ENCODE measurements at places on chromosomes 2 and 18. TPM values are rescaled to one million over a fixed set of nuclear protein-coding genes. Genes with fewer than 3 reads are reported as not detected.

DNA sequence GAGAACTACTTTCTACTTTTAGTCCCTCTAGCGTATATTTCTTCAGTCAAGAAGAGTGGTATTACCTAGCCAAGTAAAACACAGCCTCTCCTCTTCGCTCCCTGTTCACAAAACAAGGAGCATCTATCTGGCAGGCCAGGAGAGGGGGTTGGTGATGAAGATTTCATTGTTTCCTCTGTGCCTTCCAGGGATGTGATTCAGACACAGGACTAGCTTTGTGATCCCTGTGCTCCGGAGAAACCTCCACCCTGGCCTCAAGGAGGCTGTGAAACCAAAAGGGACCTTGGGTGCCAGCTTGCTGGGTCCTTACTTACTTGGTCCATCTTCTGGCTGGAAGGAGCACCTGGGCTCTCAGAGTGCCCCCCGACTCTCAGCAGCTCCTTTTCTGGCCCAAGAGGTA, 5.7 kb downstream of the RHOB start:
- H3K27me3 ChIP-seq = peaks cover 24% of the 10 kb centered on the region
- H3K36me3 ChIP-seq = peaks cover 2% of the 10 kb centered on the region
- DNase-seq = no peak
- H3K27ac ChIP-seq = no peak overlapping the region
- H3K4me3 ChIP-seq = no peak overlapping the region

GRCh38 chr2:80863147-80863714, 558.7 kb upstream of the LRRTM1 start:
- DNase-seq = no peak
- H3K27ac ChIP-seq = no peak overlapping the region
- no peaks in the 10 kb centered on the region for H3K4me1 ChIP-seq
- H3K27me3 ChIP-seq = no peaks in the 10 kb centered on the region
- no peak overlapping the region for H3K4me3 ChIP-seq

GRCh38 chr2:159860581-159861310, 62.7 kb upstream of the CD302 start:
- no peak overlapping the region for H3K4me3 ChIP-seq
- H3K27ac ChIP-seq = no peak overlapping the region
- DNase-seq = no peak
- H3K36me3 ChIP-seq = peaks cover 46% of the 10 kb centered on the region

FSHR gene
- total RNA-seq = not detected

LYPD6B gene
- not detected for total RNA-seq

DNAH6 gene
- total RNA-seq = 1.5 TPM

GRCh38 chr2:9021563-9022211, 18.2 kb upstream of the MBOAT2 start:
- H3K4me1 ChIP-seq = no peaks in the 10 kb centered on the region
- no peak overlapping the region for H3K4me3 ChIP-seq
- no peaks in the 10 kb centered on the region for H3K36me3 ChIP-seq
- H3K27me3 ChIP-seq = peaks cover 14% of the 10 kb centered on the region

IL36B gene
- total RNA-seq = not detected

DNA sequence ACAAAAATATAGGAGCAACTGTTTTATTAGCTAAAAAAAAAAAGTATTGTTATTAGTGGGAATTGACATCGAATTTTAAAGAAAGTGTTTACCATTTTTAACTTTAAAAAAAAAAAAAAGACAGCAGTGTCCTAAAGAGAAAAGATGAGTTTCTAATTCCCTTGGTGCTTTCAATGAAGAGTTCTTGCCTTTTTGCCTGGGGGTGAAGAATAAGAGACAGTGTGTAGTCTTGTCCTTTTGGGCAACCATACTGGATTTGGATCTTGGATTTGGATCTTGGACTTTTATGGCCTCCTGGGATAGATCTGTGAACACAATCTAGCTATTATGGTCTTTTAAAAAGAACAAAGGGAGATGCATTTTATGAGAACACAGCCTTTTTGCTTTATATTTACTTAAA, 60.2 kb upstream of the GLS start:
- no peaks in the 10 kb centered on the region for H3K27me3 ChIP-seq
- no peak for DNase-seq
- H3K27ac ChIP-seq = no peak overlapping the region
- H3K36me3 ChIP-seq = peaks cover 6% of the 10 kb centered on the region
- no peak overlapping the region for H3K4me3 ChIP-seq

ABCA12 gene
- not detected for total RNA-seq

STK17B gene
- total RNA-seq = 279 TPM

- DNase-seq = no peak
- H3K27me3 ChIP-seq = no peaks in the 10 kb centered on the region
Measured at GRCh38 chr18:45458033-45458432, 157.2 kb upstream of the SLC14A2 start.

- peaks cover 3% of the 10 kb centered on the region for H3K36me3 ChIP-seq
- no peak overlapping the region for H3K4me3 ChIP-seq
- no peaks in the 10 kb centered on the region for H3K27me3 ChIP-seq
- no peak overlapping the region for H3K27ac ChIP-seq
- H3K4me1 ChIP-seq = no peaks in the 10 kb centered on the region
- DNase-seq = no peak
Measured at GRCh38 chr2:75853436-75853835, 142.7 kb upstream of the GCFC2 start.

C2orf80 gene
- not detected for total RNA-seq

- no peak overlapping the region for H3K27ac ChIP-seq
- no peaks in the 10 kb centered on the region for H3K27me3 ChIP-seq
- no peaks in the 10 kb centered on the region for H3K36me3 ChIP-seq
- H3K4me3 ChIP-seq = no peak overlapping the region
- no peaks in the 10 kb centered on the region for H3K4me1 ChIP-seq
- DNase-seq = peak; percentile 2
Measured at GRCh38 chr2:209368914-209369313, 54.9 kb upstream of the MAP2 start.

DNA sequence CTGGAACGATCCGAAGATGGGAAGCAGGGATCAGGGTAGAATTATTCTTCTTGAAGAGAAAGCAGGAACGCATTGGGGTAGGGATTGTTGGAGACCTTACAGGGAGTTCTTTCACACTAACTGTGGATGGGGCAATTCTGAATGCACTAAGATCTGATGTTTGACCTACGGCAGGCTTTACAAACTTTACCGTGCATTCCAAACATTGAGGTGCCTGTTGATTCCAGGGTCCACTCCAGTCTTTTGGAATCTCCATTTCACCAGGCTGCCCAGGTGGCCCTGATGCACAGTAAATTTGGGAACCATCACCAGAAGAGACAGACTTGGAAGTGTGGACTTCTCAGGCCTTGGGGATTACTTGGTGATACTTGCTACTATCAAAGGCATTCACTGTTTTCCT, 76.9 kb downstream of the RFTN2 start:
- no peak overlapping the region for H3K27ac ChIP-seq
- no peak for DNase-seq
- no peak overlapping the region for H3K4me3 ChIP-seq
- no peaks in the 10 kb centered on the region for H3K36me3 ChIP-seq
- H3K4me1 ChIP-seq = peaks cover 11% of the 10 kb centered on the region
- peaks cover 16% of the 10 kb centered on the region for H3K27me3 ChIP-seq

Measured in activated T-cell treated with anti-CD3 and anti-CD28 coated beads, Interleukin-2, amount 50 U/mL, for 72 hours (primary cell).